Activated CD4-positive, alpha-beta T cell treated with anti-CD3 and anti-CD28 coated beads for 4 hours (primary cell): ENCODE measurements at places on chromosomes 4 and X.

DNA sequence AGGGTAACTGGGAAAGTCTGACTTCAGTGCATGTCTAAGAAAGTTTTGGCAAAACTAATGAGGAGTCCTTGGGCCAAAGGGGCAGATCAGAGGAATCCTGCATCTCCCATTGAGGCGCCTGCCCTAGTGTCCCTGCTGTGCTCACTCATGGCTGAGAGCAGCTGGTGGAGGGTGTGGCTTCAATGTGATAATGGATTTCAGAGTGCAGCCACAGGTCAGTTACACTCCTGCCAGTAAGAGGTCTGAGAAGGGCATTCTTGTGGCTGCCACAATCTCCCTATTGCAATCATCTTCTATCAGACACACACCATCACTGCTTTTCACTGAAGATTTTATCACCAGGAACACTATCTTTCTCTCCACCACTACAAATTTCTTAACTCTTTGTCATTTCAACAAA, 457.1 kb downstream of the MID1IP1 start:
- no peak for DNase-seq

DNA sequence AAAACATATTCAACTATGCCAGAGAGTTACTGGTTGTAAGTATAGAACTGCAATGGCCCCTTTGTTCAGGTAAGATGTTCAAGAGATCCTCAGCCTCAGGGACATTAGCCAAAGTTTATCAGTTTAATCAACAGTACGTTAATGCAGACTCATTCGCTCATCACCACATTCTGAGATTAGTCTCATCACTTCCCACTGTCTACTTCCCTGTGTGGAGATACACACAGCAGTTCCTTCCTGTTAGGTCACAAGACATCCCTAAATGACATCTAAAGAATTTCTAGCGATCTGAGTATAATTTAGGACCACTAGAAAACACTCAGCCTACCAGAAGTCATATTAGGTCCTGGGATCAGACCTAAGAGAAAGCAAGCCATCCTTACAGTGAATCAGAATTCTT, 10.4 kb downstream of the SLC10A7 start:
- no peak for DNase-seq

DNA sequence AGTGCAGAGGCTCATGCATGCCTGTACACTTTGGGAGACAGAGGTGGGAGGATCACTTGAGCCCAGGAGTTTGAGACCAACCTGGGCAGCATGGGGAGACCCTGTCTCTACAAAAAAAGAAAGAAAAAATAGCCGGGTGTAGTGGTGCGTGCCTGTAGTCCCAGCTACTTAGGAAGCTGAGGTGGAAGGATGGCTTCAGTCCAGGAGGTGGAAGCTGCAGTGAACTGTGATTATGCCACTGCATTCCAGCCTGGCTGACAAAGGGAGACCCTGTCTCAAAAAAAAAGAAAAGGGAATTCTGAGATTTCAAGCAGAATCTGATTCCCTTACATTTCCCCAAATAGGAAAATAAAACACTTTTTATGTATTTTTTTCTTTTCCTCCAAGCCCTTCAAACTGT, 83.5 kb downstream of the SYNPO2 start:
- no peak for DNase-seq

DNA sequence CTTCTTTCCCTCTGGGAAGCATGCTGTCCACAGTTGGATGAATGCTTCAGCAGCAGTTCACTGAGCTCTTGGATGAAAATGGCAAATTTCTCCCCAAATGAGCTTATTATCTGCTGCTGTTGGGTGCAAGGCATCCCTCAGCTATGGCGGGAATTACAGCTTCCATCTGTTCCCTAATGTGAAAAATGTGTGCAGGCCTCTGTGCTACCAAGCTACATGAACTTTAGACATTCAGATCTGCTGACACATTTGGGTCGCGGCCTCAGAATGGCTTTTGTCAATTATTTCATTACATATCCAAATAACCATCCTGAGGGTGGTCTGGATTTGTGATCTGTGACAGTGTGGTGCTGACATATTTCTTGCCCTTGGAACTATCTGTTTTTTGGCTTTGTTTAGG, 119.5 kb upstream of the SCML1 start:
- DNase-seq, result no peak

- no peak for DNase-seq
These were observed 142.3 kb downstream of the RCHY1 start for GRCh38 chr4:75371915-75372314.

GRCh38 chr4:91114386-91114785, 987.2 kb downstream of the CCSER1 start:
- no peak for DNase-seq

GRCh38 chr4:149549911-149550310, 265.7 kb downstream of the IQCM start:
- no peak for DNase-seq

GRCh38 chr4:86924811-86925210, 10.0 kb upstream of the AFF1 start:
- DNase-seq, result no peak

DNA sequence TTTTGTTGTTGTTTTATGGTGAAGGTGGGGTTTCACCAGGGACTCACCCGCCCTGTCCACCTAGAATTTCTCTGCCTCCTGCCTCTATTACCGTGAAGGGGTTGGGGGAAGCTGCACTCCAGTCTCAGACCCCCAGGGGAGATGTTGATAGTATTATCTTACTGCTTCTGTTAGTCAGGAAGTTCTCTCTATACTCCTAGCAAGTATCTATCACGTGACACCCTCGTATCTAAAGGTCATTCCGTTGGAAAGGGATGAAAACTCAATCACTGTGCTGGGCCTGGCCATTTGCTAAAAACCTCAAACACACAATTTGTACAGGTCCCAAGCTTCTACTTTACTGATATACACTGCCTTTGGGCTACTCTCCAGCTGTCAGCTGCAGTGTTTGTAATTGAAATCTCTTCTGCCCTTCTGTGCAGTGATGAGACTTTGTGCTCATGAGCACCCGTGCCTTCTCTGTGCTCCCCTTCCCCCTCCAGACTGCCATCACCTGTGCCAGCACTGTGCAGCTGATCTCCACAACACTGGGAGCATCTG, 188.5 kb upstream of the ANXA3 start:
- DNase-seq, result no peak
